ENCODE measurements at places on chromosomes 4 and X.
A peak's percentile ranks its signal among the peaks of the same experiment; 100 is the strongest.

GRCh38 chr4:83546786-83547185 is 10.9 kb downstream of the GPAT3 start:
- no peak for DNase-seq

DNA sequence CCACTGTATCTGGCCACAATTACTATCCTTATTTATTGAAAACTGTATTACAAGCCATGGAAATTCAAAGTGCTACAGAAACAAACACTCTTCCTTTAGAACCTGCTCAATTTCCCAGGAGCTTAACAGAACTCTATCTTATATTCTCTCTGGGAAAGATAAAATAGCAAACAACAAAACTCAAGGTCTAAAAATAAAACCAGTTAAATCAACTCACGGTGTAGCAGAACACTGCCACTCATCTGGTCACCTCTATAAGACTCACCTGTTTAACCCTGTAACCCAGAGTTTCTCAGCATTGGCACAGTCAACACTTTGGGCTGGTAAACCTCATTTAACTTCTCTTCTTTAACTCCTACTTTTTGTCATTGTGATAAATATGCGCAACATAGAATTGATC is 348.9 kb downstream of the DCHS2 start:
- DNase-seq: no peak

GRCh38 chr4:139053909-139054308 is 38.3 kb downstream of the NOCT start:
- no peak for DNase-seq

- DNase-seq: peak; percentile 70
These were observed 695 bp downstream of the MTM1 start for GRCh38 chrX:150569155-150569477.

DNA sequence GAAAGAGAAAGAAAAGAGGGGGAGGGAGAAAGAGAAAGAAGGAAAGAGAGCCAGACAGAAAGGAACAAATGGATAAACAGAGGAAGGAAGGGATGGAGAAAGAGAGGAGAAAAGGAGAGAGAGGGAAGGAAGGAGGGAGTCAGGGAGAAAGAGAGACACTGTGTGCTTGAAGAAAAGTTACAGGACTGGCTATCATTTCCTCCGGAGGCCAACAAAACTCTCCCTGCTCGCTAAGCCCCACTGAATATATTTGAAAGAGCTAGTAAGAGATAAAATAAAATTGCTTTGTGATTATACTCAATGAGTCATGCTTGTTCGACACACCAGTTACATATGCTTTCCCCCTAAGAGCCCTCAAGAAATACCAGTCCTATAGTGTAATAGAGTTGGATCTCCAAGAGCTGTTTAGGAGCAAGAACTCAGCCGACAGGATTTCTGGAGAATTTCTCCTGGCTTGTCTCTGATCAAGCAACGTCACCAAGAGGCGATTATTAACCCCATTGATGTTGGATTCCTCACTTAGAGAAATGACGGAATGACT is 102.2 kb downstream of the MXRA5 start:
- no peak for DNase-seq

- peak; percentile 23 for DNase-seq
These were observed 447.9 kb upstream of the TECRL start for GRCh38 chr4:64857198-64857597.

DNA sequence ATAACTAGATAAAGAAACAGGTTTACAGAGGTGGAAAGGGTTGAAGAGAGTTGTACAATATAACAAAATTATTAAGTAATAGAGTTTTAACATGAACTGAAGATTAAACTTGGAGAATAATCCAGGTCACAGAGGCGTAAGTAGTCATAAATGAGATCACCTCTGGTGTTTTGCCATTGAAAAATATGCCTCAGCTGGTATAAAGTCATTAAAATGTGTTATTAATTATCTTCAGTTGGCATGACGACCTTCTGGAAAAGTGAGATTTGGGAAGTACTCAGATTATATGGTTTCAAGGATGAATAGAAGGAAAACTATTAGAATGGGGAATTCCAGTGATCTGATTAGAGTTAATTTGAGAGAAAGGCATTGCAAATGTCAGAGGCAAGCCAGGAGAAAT is 237.5 kb upstream of the ANXA10 start:
- no peak for DNase-seq

DNA sequence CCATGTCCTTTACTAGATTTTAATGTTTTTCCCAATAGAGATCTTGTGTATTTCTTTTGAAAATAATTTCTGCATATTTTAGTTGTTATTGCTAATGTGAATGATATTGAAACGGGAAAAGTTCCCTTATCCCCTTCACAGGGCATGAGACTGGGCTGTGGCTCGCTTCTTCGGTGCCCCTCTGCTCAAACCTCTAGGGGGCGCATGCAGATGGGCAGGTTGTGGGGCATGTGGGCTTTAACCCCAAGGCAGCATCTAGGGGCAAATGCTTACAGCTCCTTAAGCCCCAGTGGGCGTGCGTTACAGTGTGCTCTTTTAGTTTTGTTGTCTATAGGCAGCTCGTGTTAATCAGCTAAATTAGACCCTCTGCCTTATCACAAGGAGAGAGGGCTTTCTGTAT is 194.7 kb downstream of the OPHN1 start:
- DNase-seq: peak; percentile 14

DNA sequence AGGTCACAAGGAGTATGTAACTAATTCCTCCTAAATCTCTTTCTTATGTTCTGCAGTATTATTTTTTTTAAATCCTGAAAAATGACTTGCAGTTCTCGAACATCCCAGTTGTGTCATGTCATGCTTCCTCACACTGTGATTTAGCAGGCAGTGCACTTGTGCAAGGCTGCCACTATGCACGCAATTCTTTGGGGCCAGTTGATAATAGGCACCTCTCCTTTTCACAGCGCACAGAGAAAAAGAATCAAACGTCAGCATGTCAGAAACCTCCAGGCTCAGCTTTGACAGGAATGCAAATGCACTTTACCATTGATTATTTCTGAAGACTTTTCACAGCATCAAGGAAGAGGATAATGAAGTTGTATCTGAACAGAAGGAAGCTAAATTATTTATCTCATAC is 62.9 kb downstream of the FGF13 start:
- DNase-seq: no peak

GRCh38 chr4:7823416-7823824 is 116.2 kb downstream of the AFAP1 start:
- DNase-seq: no peak

- no peak for DNase-seq
These were observed 104.4 kb downstream of the WDFY3 start for GRCh38 chr4:84862064-84862463.

DNA sequence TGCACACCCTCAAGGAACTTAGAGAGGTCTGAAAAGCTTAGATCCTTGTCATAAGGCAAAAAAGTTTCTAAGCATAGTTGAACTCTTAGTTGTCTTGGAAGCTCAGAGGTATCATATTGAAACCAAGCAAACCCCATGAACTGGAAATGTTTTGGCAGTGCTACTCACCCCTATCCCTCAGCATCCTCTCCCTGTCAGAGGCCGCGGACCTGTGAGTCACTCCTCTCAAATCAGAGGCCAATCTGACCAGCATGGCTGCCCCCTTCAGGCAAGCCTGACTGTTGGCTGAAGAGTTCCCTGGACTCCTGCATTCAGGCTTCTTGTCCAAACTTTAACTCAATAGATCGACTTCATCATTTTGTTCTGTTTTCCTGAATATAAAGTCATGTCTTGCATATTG is 69.4 kb downstream of the KCNIP4 start:
- peak; percentile 51 for DNase-seq
